ENCODE measurements at places on chromosomes 13 and 19.

DNA sequence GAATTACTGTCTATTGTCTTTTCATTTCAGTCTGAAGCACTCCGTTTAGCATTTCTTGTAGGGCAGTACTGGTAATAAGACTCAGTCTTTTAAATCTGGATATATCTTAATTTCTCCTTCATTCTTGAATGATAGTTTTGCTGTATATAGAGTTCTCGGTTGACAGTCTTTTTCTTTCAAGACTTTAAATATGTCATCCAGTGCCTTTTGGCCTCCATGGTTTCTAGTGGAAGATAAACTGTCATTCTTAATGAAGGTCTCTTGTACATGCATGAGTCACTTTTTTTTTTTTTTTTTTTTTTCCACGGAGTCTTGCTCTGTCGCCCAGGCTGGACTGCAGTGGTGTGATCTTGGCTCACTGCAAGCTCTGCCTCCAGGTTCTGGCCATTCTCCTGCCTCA, 27.2 kb upstream of the ZDHHC20 start:
- DNase-seq, result no peak

DNA sequence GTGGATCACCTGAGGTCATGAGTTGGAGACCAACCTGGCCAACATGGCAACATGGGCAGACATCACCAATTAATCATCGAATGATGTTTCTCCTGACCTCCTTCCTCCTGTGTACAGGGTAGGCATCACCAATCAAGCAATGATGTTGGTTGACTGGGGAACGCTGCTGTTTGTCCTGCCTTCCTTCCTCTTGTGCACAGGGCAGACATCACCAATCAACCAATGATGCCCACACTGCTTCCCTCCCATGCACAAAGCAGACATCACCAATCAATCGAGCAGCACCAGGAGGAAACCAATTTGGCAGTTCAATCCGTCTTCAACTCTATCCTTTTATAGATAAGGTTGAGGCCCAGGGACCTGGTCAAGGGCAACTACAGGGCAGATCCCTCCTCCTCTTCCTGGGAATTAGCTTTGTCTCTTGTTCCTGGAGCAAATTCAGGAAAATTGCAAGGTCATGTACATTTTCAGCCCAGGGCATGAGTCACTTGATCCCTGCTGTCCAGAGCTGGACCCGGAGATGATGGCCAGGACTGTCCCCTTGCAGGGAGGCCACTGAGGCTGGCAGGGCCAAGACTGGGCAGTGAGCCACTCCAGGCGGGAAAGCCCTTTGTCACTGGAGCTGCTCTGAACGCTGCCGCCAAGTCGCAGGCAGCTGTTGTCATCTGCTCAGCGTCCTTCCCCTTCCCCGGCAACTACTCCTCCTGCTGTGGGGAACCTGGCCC, 5.3 kb upstream of the CSNK1G2 start:
- DNase-seq, result no peak

- peak; percentile 92 for DNase-seq
Measured at GRCh38 chr19:16330368-16330801, 5.8 kb downstream of the KLF2 start.

DNA sequence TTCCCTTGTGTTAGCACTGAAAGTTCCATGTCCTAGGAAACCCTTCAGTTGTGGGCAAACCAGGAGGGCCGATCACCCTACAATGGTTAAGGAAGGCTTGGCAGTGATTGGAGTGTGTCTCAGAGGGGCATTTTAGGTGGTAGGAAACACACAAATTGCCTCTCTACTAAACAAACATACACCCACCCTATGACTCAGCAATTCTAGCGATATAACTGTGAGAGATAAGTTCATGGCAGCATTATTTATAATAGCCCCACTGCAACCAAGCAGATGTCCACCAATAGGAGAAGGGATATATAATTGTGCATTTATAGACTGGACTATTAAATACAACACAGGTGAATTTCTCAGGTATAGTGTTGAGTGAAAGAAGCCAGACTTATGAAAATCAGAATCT, 543.1 kb downstream of the UQCRFS1 start:
- no peak for DNase-seq
